ENCODE measurements at places on chromosomes 13 and 19. TPM values are rescaled to one million over a fixed set of nuclear protein-coding genes. Genes with fewer than 3 reads are reported as not detected.

DNA sequence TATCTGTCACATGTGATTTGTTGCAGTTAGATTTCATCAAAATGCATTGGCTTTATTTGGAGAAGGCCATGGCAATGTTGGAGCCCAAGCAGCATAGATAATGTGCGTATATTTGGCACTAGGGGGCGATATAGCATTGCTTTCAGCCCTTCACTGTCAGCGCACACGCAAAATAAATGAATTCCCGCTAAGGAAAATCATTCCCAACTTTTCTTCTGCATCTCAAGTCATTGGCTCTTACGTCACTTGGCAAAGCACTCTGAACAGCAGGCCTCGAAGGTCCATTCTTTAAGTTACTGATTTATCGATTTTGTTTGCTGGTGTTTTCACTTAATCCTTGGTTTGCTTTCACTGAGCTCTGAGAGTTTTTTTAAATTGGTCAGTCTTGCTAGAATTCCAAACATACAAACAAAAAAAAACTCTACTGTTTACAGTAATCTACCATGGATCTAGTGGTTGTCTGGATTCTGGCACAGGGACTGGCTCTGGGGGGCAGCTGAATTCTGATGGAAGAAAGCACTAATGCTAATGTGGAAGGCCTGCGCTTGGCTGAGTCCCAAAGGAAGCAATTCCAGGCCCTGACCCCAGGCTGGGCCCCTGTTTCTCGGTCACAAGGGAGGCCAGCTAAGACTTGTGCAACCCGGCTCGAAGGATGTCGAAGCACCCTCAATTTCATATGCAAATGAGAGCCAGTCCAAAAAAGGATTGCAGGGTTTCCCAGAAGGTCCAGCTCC lies 97.7 kb upstream of the IPO5 start:
- no peaks in the 10 kb centered on the region for H3K36me3 ChIP-seq
- DNase-seq: no peak
- no peaks in the 10 kb centered on the region for H3K27me3 ChIP-seq
- H3K27ac ChIP-seq: no peak overlapping the region

DNA sequence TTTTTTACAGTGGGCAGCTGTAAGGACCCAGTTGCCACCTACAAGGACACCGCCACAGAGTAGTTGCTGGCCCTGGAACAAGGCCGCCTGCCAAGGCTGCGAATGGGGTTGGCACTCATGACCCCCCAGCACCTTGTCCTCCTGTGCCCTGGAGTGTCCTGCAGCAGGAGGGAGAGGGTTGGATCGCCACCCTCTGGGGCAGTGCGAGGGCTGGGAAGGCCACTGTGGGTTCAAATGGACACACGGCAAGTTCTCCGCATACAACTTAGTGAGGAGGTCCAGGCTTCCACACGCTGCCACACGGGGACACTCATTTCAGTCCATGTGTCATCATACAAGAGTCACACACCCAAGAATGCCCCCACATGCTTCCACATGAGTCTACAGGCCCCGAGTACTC lies 978 bp downstream of the KLK8 start:
- no peak for DNase-seq
- no peak overlapping the region for H3K27ac ChIP-seq
- H3K4me3 ChIP-seq: no peak overlapping the region
- H3K4me1 ChIP-seq: no peaks in the 10 kb centered on the region

DNA sequence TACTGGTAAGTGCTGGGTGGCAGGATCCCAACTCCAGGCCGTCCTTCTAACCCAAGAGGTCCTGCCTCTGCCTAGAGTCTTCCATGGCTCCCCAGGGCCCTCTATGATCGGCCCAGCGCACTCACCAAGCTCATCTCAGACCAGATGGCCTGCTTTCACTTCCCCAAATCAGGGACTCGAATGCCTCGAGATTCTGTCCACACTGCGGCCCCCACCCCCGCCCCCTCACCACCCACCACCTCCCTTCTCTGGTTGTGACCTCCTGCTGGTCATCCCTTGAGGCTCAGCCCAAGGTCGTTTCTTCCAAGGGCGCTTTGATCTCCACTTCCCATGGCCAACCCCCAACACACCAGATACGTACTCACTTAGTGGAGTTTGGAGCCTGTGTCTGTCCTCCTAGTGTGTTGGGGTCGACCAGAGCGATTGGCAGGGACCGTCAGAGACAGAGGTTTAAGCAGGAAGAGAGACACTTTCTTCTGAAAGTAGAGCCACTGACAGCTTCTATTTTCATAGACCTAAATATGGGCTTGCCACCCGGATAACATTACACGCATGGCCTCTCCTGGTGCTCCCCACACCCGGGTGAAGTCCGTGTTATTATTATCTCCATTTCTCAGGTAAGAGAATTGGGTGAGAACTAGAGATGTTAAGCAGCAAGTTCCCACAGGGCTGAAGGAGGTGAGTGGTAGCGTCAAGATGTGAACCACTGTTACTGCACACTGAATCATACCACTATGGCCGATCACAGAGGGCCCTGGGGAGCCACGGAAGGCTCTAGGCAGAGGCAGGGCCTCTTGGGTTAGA lies at the start of gene FCER2:
Gene FCER2, minus strand, starts transcription at position 478 of the 804 bp plus-strand sequence. CDS start 2,371 bp downstream, outside the sequence.
- no peak within 1 kb of the TSS for H3K4me3 ChIP-seq
- H3K27me3 ChIP-seq: peaks cover 4% of the 10 kb centered on the region
- no peak for DNase-seq
- no peaks in the 10 kb centered on the region for H3K36me3 ChIP-seq
- H3K27ac ChIP-seq: no peak within 1 kb of the TSS

- DNase-seq: no peak
- H3K4me1 ChIP-seq: no peaks in the 10 kb centered on the region
- H3K27ac ChIP-seq: no peak overlapping the region
- no peak overlapping the region for H3K4me3 ChIP-seq
Observed at GRCh38 chr13:44542361-44542760, 33.8 kb downstream of the TSC22D1 start.

- no peaks in the 10 kb centered on the region for H3K36me3 ChIP-seq
- no peaks in the 10 kb centered on the region for H3K4me1 ChIP-seq
- no peak overlapping the region for H3K27ac ChIP-seq
- H3K27me3 ChIP-seq: no peaks in the 10 kb centered on the region
- no peak for DNase-seq
Observed at GRCh38 chr13:80516818-80517348, 176.0 kb upstream of the SPRY2 start.

DNA sequence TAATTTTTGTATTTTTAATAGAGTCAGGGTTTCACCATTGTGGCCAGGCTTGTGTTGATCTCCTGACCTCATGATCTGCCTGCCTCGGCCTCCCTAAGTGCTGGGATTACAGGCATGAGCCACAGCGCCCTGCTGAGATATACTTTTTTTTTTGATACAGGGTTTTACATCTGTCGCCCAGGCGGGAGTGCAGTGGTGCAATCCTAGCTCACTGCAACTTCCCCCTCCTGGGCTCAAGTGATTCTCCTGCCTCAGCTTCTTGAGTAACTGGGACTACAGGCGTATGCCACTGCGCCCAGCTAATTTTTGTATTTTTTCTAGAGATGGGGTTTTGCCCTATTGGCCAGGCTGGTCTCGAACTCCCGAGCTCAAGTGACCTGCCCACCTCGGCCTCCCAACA lies 2.0 kb downstream of the COLGALT1 start:
- H3K4me1 ChIP-seq: peaks cover 15% of the 10 kb centered on the region
- peak overlapping the region; percentile 92 for H3K27ac ChIP-seq
- no peak overlapping the region for H3K4me3 ChIP-seq
- DNase-seq: no peak
- H3K36me3 ChIP-seq: peaks cover 24% of the 10 kb centered on the region
- no peaks in the 10 kb centered on the region for H3K27me3 ChIP-seq

DNA sequence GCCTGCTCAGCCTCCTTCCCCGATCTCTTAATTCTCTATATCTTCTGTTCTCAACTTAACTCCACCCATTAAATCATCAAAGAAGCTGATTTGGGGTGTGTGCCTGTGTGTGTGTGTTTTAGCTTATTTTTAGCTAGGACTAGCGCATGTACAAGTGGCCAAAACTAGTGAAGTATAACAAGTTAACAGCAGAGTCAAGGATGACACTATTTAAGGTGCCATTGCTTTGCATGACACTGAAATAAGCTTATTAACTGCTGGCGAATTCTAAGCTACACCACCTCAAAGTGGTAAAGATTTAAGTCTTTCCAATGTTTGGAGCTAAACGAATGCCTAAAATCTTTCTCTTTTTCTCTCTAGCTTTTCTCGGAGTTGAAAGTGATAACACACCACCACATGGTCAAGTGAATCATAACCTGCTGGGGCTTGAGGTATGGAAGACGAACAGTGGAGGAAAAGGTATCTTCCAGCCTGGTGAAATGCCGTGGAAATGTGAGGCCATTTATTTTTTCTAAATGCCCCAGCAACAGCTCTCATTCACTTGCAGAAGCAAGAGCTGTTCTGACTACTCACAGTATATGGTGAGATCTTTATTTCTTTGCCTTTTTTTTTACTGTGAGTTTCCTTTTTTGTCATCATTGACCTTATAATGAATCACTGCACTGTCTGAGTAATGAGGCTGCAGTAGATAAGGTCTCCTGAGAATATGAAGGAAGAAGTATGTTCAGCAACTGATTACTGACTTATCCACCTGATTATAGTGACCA lies 570.3 kb downstream of the PCDH9 start:
- H3K36me3 ChIP-seq: no peaks in the 10 kb centered on the region
- H3K4me1 ChIP-seq: no peaks in the 10 kb centered on the region
- no peaks in the 10 kb centered on the region for H3K27me3 ChIP-seq
- no peak overlapping the region for H3K27ac ChIP-seq
- no peak for DNase-seq
- no peak overlapping the region for H3K4me3 ChIP-seq

- no peaks in the 10 kb centered on the region for H3K36me3 ChIP-seq
- DNase-seq: no peak
- H3K27me3 ChIP-seq: no peaks in the 10 kb centered on the region
Observed at GRCh38 chr13:113433391-113433916, 19.8 kb downstream of the ADPRHL1 start.

DNA sequence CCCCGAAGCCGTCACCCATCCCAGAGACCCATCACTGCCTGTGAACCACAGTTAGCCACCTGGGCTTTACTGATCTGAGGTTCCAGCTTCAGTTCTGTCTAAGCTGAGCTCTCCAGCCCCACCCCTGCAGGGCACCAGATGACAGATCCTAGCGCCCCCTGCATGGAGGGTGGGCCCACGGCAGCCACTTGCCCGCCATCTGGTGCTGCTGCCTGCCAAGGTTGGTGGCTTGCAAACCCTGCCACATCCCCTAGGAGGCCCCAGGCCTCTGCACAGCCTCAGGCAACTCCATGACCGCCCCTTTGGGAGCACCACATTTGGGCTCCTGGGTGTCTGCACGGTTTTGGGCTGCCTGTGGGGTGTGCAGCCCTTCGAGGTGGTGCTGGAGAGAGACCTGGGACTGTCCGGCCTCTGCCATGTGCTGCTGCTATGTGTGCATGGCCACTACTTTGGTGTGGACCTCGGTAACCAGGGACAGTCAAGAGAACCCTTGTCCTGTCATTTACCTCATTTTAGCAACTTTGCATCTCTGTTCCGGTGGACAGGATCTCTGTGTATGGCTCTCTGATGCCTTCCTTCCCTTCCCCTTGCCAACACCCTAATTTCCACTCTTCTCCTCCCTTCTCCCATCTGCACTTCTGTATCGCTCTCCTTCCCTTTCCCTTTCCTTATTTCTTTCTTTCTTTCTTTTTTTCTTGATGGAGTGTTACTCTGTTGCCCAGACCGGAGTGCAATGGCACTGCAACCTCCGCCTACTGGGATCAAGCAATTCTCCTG lies 17.4 kb upstream of the SDHAF1 start:
- H3K4me3 ChIP-seq: no peak overlapping the region
- no peak for DNase-seq

- H3K27ac ChIP-seq: no peak overlapping the region
- H3K27me3 ChIP-seq: no peaks in the 10 kb centered on the region
- H3K36me3 ChIP-seq: no peaks in the 10 kb centered on the region
- DNase-seq: no peak
Observed at GRCh38 chr13:25462301-25463125, 90.7 kb downstream of the ATP8A2 start.

DNA sequence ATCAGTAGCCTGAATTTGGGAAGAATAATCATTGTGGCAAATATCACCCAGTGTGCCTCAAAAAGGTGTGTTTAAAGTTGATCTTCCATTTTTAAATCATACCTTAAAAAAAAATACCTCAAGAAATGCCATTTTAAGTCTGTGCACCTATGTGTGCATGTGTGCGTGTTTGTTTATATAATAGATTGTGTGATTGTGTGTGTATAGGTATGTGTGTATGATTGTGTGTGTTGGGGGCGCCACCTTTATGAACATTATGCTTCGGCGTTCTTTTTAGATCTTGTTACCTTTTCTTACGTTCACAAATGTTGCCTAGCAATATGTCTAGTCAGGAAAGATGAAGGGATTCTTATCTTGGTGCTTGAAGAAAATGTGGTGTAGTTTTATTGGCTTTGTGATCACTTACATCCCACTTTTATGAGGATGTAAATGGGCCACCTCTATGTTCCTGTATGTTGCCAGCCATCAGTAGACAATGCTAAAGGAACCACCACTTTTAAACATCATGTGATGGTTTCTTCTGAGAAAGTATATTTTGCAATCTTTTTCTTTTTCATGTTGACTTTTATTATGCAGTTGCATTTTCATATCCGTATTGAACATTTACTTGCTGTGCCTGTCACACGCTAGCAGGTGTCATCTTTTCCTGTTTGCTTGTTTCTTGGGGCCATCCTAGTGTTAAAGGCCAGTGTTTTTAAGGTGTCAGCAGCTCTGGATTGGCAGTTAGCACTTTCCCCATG lies 2.2 kb upstream of the IRS2 start:
- no peak for DNase-seq
- H3K4me3 ChIP-seq: no peak overlapping the region
- H3K27me3 ChIP-seq: peaks cover 12% of the 10 kb centered on the region
- H3K27ac ChIP-seq: peak overlapping the region; percentile 36

GRCh38 chr13:48570216-48570828 lies 37.4 kb upstream of the RCBTB2 start:
- no peaks in the 10 kb centered on the region for H3K27me3 ChIP-seq
- no peak overlapping the region for H3K4me3 ChIP-seq
- H3K36me3 ChIP-seq: no peaks in the 10 kb centered on the region
- peak overlapping the region; percentile 80 for H3K27ac ChIP-seq
- H3K4me1 ChIP-seq: peaks cover 33% of the 10 kb centered on the region

GRCh38 chr13:111584101-111584672 lies 263.7 kb downstream of the TEX29 start:
- peak; percentile 92 for DNase-seq
- no peaks in the 10 kb centered on the region for H3K4me1 ChIP-seq
- H3K36me3 ChIP-seq: no peaks in the 10 kb centered on the region
- peaks cover 22% of the 10 kb centered on the region for H3K27me3 ChIP-seq
- H3K4me3 ChIP-seq: no peak overlapping the region
- H3K27ac ChIP-seq: no peak overlapping the region

The TRPC4 gene
- 0.37 TPM for polyA plus RNA-seq

The IZUMO1 gene
- polyA plus RNA-seq: 0.62 TPM

The PDX1 gene
- 1.2 TPM for polyA plus RNA-seq

The ICAM5 gene
- not detected for polyA plus RNA-seq

The LILRA5 gene
- polyA plus RNA-seq: 1.1 TPM
